ENCODE measurements at places on chromosomes 6 and 20.

- no peak for DNase-seq
Measured at GRCh38 chr6:75505424-75505823, 11.8 kb upstream of the FILIP1 start.

- DNase-seq: no peak
Measured at GRCh38 chr6:51901766-51902764, 185.3 kb downstream of the PKHD1 start.

- peak; percentile 9 for DNase-seq
Measured at GRCh38 chr6:70547313-70547712, 19.4 kb upstream of the SDHAF4 start.

GRCh38 chr6:131968656-131969055 is 17.5 kb upstream of the CCN2 start:
- DNase-seq: no peak

- DNase-seq: peak; percentile 30
Measured at GRCh38 chr6:8983202-8983688, 547.9 kb upstream of the SLC35B3 start.

GRCh38 chr6:30871592-30872183 is 12.6 kb upstream of the DDR1 start:
- DNase-seq: no peak

GRCh38 chr6:135358985-135359384 is 138.6 kb downstream of the AHI1 start:
- no peak for DNase-seq

- no peak for DNase-seq
Measured at GRCh38 chr20:48754292-48754691, 73.5 kb downstream of the PREX1 start.

DNA sequence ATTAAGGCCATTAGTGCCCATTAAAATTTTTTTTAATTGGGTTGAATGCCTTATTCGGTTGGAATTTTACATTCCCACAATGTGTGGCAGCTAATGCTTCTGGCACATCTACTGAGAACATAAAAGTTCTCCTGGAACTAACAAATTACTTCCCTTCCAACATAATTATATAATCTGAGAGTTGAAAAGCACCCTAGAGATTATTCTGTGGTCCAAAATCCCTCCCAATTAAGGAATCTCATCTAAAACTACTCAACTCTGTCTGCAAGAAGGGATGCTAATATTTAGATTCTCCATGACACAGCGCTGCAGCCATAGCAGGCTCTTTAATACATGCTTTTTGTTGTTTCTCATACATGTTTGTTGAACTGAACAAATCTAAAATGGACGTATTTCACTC is 4.0 kb downstream of the NUDT3 start:
- DNase-seq: no peak

DNA sequence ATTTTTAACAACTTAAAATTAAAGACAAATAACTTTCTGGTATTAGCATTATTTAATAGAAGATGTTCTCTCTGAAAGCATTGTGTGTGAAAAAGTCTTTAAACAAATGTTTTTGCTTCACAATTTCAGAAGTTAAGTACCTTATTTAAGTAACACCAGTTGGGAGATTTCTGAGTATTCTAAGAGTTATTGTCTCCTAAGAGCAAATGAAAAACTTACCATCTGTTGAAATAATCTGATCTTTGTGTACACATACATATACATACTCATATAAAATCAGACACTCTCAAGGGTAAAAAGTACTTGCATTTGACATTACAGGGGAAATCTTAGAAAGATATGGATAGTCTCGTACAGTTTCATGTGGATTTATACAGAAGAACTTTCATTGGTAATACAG is 2.4 kb downstream of the BTBD3 start:
- DNase-seq: no peak

- no peak for DNase-seq
Measured at GRCh38 chr20:62946918-62947317, 5.6 kb upstream of the SLC17A9 start.

DNA sequence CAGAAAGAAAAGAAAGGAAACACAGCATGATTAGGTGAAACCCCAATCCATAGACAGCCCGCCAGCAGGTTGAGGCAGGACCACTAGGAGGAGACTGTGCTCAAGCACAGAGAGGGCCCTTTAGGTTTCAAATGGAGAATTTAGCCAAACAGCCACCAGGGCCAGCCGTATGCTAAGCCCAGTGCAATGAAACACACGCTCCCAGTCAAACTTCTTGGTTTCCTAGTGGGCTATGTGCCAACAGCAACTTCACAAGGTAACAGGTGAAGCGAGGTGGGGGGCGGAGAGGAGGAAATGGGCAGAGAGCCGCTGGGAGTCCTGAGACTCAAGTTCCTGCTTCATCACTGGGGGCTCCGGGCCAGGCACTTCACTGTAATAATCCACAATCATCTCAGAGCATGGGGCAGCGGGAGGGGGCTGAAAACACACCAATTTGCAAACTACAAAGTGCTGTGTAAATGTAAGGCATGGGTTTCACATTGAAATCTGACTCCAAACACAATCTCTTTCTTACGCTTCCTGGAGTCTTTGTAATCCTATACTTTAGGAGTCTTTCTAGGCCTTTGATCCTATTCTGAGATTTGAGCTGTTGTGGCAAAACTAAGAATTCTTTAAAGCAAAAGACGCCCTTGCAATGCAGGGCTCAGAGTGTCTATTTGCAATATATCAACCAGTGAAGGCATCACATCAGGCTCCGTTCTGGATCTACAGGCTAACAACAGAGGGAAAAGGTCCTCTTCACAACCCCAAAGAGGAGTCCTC is 117.3 kb downstream of the OPRM1 start:
- peak; percentile 74 for DNase-seq

GRCh38 chr20:18729231-18729825 is 84.3 kb upstream of the SCP2D1 start:
- no peak for DNase-seq

DNA sequence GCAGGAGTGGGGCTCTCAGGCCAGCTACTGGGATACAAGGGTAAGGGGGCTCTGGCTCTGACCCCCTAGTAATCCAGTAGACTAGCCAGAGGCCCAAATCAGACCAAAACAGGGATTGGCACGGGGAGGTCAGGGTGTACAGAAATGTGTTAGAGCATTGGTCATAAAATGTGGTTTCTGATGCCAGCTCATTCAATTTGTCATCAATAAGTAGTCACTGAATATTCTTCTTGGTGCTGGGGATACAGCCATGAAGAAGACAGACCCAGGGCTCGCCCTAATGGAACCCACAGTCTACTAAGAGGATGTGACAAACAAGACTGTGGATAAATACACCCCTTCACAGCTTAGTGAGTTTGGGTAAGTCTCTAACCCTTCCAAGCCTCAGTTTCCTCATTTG is 11.1 kb downstream of the MAP1LC3A start:
- DNase-seq: no peak

- DNase-seq: peak; percentile 68
Measured at GRCh38 chr6:111478749-111479148, 4.3 kb downstream of the REV3L start.

DNA sequence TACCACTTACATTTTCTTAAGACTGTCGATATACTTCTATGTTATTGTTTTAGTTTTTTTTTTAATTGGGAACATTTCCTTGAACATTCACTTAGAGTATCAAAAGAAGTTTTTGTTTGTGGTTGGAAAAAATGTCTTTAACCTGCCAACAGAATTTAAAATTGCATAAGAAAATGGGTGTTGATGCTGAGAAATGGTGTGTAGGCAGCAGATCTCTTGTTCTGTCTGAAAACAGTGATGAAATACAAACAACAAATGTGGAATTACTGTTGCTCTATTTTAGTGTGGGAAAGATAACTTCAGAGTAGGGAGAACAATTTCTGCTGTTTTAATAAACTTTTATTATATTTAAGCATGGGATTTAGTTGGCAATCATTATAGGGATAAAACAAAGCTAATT is 293.5 kb downstream of the CDKAL1 start:
- no peak for DNase-seq

- DNase-seq: no peak
Measured at GRCh38 chr6:3644739-3645012, 106.8 kb downstream of the PXDC1 start.

GRCh38 chr20:2698912-2699311 is 6.3 kb downstream of the EBF4 start:
- DNase-seq: no peak

- no peak for DNase-seq
Measured at GRCh38 chr6:16718356-16718755, 42.9 kb downstream of the ATXN1 start.

- no peak for DNase-seq
Measured at GRCh38 chr6:21522797-21523456, 70.6 kb upstream of the SOX4 start.

DNA sequence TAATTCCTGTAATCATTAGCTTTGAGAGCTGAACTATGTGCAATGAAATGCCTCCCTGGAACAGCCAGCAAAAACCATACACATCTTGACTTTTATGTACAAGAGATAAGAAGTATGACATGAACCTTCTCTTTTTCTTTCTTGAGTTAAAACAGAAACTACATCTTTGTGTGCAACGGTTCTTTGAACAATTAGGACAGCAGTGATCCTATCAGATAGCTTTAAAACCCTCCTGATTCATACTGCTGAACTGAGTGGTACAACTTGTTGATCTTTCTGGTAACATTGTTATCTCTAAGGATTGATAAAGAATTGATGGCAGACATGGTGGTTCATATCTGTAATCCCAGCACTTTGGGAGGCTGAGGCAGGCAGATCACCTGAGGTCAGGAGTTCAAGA is 43.4 kb downstream of the TRAF3IP2 start:
- no peak for DNase-seq

DNA sequence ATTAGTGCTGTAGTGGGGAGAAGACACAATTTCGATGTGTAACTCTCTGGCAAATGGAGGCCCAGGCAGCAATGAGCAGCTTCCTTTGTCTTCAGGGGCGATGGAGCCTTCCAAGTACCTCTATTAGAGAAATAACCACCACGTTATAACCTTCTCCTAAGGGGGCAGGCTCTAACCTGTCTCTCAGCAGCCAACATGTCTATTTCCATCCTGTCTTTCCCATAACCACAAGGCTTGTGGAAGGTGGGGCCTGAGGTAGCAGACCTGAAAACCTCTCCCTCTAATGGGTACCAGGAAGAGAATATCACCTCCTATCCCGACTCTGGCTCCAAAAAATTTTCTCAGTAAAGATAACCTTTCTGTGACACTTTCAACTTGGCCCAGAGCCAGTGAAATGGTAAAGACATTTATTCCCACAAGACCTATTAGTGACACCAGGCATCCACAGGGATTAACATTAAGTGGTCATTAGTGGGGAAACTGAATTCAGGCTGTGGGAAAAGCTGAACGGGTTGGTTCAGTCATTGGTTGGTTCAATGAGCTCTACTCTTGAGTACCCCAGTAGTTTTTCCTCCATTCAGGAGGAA is 4.0 kb downstream of the PEX6 start:
- no peak for DNase-seq
